ENCODE measurements at places on chromosomes 1 and 21.

DNA sequence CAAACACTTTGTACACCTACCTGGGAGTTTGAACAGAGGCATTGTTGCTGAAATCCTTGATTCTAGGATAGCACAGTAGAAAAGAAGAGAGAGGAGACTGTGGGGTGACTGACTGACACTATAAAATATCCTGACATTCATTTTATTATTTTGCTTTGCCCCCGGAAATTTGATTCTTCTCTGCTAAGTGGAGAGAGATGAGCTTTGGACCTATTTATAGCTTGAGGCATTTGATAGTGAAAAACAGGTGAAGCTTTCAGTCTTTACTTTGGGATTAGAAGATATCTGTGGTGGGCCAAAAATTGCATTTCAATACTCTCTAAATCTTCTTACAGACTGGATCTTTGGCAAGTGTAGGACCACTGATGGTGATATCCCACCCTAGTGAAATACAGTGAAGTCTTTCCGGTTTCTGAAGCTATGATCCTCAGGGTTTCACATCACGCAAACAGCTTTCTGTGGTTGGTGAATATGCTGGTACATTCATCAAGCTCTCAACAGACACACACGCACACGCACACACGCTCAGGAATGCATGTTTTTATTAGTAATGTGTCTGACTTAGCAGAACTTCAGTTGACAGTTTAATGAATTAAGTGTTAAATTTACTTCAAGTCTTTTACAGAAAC, at the start of gene AMPD1:
Gene AMPD1, minus strand, starts transcription at position 117 of the 629 bp plus-strand sequence. Its CDS starts 75 bp downstream, at position 42.
- no peak for DNase-seq

DNA sequence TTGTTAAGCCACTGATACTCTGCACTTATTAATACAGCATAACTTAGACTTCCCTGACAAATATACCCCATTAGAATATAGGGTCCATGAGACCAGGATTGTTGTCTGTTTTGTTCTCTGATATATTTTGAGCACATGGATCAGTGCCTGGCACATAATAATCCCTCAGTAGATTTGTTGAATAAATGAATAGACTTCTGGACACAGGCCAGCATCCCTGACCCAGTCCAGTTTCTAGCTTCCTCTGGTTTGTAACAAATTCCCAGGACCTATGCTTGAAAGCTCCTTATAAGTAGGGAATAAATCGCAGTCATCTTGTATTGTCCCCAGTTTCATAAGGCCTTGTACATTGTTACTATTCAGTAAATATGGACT, 58.2 kb upstream of the GADD45A start:
- no peak for DNase-seq

DNA sequence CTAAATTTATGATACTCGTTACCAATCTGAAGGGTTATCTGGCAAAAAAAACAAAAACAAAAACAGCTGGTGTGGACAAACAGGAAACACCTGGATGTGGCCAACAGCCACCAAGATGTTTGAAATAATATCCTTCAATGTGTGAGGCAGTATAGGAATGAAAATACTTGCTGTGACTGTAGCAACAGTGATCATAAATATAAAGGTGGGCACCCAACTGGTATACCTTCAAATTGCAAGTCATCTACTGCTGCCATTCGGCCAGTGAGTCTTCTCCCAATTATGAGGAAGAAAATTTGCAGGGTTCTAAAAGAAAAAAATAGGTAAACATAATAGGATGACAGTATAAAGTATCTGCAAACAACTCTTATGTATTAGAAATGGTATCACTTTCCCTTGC, 916 bp downstream of the YIPF1 start:
- DNase-seq: no peak

GRCh38 chr1:69479734-69480133, 88.0 kb upstream of the LRRC7 start:
- DNase-seq: no peak

DNA sequence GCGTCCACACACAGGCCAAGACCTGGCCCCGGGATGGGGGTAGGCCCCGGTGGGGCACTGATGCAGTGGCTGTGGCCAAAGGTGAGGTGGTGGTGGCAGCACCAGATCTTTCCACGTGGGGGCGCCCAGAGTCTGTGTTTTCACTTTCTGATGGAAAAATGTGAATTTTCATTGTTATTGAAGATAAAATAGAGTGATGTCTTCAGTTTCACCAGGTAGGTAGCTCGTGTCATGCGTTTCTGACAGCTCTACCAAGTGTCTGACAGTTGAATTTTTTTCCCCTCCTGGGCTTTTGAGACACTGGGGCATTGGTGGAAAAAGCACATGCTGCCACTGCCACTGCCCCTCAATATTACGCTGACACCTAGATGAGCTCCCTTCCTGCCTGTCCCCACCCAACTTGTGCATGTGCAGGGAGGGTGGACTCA, 40.0 kb upstream of the MAGOH start:
- DNase-seq: peak; percentile 73

GRCh38 chr1:59143811-59144210, 153.1 kb upstream of the FGGY start:
- no peak for DNase-seq

DNA sequence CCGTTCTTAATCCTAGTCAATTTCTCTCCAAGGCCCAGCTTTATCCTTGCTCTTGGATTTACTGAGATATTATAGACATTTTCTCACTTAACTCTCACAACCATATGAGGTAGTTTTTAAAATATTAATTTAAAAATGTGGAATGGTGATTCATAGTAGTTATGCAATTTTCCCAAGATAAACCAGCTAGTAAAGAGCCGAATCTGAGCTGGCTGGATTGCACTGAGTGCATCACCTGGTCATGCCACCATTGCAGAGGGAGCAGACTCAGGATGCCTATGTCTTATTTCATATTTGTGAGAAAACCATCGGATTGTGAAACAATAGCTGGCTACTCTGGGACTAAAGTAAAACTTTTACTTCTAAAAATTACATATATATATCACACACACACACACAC, 494.0 kb downstream of the KCNT2 start:
- DNase-seq: no peak

DNA sequence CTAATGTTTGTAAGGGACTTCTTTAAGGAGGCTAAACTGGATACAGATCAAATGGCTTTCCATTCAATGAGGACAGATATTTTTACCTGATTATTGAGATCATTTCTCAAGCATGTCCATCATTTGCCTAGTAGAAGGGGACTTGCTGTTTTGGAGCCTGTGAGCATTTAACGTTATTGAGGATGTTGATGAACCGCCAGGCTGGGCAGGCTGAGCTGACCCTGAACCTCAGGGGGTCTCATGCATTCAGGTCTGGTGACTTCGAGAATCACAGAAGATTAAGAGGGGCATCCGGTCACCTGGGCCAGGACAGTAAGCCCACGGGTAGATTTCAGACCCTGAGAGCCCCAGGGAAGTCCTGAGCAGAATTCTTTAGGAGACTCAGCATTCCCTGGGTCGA, 63.1 kb downstream of the BACE2 start:
- no peak for DNase-seq

DNA sequence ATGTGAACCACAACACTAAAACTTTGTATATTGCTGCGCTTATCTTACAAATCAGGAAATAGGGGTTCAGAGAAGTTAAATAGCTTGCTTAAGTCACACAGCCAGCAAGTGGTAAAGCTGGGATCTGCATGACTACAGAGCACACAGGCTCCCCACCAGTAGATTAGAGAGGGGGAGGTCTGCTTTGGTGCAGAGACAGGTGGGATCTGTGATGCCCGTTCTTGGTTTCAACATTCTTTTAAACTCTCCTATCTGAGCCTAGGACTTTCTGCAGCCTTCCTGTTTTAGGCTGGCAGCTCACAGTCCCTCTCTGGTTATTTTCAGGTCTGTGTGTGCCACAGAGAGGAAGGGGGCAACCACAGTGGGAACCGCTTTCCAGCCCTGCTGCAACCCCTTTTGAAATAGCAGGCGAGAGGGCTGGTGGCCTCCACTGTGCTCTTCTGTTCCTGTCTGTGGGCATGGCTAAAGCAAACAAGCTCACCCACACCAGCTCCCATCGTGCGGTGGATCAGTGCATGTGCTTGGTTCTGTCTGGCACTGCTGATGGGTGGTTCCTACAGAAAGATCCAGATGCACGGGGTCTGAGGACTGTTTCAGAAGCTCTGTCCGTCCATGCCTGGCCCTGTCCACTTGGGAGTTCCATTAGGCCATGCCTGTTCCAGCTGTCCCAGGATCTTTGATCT, 1.7 kb upstream of the IL6R start:
- DNase-seq: peak; percentile 53

- no peak for DNase-seq
Observed at GRCh38 chr21:39705849-39706248, 39.1 kb upstream of the IGSF5 start.

DNA sequence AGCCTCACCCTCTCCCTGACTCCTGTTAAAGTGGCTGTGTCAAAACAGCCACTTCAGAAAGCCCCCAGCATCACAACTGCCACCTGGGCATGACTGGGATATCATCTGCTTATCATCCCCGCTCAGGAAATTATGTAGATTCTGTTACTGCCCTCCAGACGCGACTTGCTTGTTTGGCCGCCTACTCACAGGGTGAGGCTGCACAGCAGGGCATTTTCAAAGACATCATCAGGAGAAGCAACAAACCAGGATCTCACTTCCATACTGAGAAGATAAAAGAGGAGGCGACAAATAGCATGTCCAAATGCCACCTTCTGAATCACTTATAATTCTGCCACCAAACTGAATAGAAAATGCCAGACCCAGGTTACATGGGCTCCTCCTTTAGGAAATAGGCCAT, 94.8 kb downstream of the MIS18A start:
- no peak for DNase-seq

GRCh38 chr1:145949219-145949618, 8.6 kb downstream of the LIX1L start:
- DNase-seq: no peak

- no peak for DNase-seq
Observed at GRCh38 chr1:183609759-183610452, 19.6 kb upstream of the NCF2 start.

- DNase-seq: no peak
Observed at GRCh38 chr1:51070640-51071039, 31.4 kb upstream of the C1orf185 start.

- no peak for DNase-seq
Observed at GRCh38 chr1:162215902-162216301, 146.4 kb downstream of the NOS1AP start.
